ENCODE measurements at places on chromosomes 7 and 10.
A peak's percentile ranks its signal among the peaks of the same experiment; 100 is the strongest.

- no peak for DNase-seq
Measured at GRCh38 chr7:80369321-80369720, 142.5 kb downstream of the GNAT3 start.

- DNase-seq = no peak
Measured at GRCh38 chr7:36487756-36488336, 98.2 kb downstream of the ANLN start.

DNA sequence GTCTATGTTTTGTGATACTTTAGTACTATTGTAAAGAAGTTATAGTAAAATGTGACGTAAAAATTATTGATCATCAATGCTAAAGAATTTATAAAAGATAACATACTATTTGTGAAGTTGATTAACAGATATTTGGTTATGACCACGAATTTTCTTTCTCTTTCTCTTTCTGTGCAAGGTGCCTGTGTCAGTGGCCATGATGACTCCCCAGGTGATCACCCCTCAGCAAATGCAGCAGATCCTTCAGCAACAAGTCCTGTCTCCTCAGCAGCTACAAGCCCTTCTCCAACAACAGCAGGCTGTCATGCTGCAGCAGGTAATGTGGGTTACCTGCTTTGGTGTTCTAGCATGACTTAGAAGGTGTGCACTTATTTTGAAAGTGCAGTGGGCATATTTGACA is 213.7 kb downstream of the FOXP2 start:
- DNase-seq = no peak

- no peak for DNase-seq
Measured at GRCh38 chr10:97601268-97602215, 12.0 kb downstream of the C10orf62 start.

DNA sequence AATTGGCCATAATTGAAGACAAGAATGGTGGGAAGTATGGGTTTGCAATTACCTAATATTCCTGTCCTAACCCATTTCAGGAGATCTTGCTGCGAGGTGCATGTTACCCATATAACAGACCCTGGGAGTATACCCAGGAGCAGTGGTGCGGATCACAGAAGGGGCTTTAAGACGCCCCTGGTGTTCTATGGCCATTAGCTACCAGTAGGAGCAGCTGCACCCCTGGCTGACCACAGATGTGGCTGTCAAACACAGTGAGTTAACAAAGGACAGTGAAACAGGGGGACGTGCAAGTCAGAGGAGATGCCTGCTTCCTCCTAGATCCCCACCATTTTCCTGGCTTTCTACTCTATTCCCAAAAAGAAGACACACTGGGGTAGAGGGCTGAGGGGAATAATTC is 25.2 kb downstream of the AOC1 start:
- no peak for DNase-seq

GRCh38 chr10:4663162-4663992 is 162.6 kb upstream of the AKR1E2 start:
- no peak for DNase-seq

DNA sequence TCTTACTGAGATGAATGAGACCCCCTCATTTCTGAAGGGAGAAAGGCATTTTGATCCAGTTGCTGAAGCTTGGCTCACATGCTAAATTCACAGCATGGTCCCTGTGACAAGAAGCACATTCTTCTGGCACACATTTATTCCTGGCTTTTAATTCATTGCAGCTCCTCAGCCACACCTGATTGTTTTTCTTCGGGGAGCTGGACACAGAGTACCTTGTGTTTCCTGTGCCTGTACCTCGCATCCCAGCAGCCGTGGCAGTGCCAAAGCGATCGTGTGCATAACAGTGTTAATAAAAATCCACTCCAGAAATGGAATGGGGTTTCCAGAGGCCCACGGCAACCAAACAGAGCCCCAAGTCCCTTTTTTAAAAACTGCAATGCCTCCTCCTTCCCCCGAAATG is 615.3 kb upstream of the MGMT start:
- DNase-seq = no peak

DNA sequence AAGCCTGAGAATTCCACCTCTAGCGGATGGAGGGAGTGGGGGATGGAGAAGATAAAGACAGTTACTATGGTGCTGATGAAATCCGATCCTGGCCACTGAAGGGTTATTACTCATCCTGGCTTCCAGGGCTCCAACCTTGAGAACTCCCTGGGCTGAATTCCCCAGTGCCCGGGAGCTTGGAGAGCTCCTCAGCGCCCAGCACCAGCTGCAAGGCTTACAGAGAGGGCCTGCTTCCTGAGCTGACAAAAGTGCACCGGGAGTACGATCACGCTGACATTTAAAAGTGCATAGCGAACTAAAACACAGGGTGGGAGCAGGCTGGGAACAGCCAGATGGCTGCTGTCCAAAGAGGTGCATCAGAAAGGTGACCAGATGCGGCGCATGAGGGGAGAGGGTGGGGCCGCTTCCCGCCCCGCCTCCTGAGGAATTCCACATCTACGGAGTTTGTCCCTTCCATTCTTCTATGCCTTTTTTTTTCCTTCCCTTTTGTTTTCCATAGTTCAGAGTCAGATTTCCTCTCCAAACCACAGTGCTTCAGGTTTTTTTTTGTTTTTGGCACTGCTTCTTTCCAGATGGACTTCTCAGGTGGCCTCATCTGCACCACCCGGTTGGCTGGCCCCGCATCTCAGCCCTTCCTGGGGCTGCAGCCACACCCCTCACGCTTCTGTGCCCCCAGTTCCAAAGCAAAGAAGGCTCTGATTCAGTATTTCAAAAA is 62.4 kb upstream of the MKRN1 start:
- peak; percentile 47 for DNase-seq

GRCh38 chr10:6059506-6059905 is 2.7 kb downstream of the IL2RA start:
- DNase-seq = no peak

GRCh38 chr10:64036321-64036930 is 515.2 kb downstream of the REEP3 start:
- no peak for DNase-seq

- no peak for DNase-seq
Measured at GRCh38 chr10:53403688-53404087, 631.1 kb upstream of the MBL2 start.

- DNase-seq = no peak
Measured at GRCh38 chr7:48782511-48782910, 141.8 kb upstream of the CDC14C start.

GRCh38 chr7:47596502-47597202 is 14.7 kb upstream of the TNS3 start:
- DNase-seq = no peak

- DNase-seq = no peak
Measured at GRCh38 chr7:155754165-155754564, 58.1 kb downstream of the SHH start.

DNA sequence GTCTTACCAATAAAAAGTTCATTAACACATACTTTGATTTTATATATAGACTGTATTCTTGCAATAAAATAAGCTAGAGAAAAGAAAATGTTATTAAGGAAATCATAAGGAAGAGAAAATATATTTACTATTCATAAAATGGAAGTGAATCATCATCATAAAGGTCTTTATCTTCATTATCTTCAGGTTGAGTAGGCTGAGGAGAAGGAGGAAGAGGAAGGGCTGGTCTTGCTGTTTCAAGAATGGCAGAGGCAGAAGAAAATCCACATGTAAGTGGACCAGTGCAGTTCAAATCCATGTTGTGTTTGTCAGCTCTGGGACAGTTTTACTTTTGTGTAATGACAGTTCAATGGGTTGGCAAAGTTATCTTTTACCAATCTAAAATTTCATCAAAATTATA is 609.1 kb upstream of the ANKRD30A start:
- DNase-seq = no peak

DNA sequence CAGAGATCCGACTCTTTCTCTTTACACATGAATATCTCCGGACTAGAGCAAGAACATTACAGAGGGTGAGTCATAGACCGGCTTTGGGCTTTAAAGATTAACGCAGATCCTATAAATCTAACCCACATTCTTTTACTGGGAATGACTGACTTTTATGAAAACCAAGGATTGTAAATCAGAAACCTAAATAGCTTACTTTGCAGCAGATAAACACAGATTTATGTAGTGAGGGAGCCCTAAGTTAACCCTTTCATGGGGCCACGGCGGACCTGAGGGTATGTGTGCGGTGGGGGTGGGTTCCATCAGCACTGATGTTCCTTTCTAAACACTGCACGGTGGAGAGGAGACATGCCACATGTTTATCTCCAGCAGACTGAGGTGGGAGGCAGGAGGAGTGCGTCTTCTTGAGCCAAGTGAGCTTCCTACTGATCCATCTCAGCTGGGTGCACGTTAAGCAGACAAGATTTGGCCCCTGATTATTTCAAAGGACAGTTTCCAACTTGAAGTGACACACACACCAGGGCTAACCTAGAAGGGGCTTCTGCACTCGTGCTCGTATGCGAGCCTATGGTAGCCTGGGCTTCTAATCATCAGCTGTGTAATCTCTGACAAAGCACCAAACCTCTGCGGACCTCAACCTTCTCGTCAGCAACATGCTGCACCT is 127.6 kb downstream of the WDR11 start:
- DNase-seq = peak; percentile 53

DNA sequence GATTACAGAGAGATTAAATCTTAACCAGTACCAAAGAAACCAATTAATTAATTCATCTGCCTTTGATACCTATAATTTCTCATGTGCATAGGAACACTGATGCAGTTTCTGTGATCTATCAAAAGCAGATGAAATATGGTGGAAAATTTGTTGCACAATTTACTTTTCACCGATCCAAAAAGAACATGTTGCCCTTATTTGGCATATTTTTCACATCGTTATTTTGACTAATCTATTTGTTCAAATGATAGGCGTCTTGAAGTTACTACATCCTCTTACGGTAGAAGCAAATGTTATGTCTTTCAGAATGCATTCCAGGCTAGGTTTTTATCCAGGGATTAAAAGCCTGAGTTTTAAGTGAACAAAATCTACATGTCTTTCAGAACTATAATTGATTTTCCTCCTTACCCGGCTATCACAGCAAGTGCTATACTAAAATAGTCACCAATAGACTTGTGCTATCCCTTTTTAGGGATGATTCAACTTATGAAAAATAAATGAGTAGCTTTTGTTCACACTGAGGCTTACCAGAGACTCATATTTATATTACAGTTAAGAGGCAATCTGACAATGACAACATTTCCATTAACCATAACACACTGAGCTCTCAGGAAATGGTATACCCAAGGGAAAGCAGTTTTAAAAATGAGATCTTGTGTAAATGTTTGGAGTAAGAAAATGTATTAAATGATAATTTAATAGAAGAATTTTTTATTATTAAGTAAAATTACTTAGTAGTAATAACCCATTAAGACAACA is 16.8 kb upstream of the TES start:
- no peak for DNase-seq

DNA sequence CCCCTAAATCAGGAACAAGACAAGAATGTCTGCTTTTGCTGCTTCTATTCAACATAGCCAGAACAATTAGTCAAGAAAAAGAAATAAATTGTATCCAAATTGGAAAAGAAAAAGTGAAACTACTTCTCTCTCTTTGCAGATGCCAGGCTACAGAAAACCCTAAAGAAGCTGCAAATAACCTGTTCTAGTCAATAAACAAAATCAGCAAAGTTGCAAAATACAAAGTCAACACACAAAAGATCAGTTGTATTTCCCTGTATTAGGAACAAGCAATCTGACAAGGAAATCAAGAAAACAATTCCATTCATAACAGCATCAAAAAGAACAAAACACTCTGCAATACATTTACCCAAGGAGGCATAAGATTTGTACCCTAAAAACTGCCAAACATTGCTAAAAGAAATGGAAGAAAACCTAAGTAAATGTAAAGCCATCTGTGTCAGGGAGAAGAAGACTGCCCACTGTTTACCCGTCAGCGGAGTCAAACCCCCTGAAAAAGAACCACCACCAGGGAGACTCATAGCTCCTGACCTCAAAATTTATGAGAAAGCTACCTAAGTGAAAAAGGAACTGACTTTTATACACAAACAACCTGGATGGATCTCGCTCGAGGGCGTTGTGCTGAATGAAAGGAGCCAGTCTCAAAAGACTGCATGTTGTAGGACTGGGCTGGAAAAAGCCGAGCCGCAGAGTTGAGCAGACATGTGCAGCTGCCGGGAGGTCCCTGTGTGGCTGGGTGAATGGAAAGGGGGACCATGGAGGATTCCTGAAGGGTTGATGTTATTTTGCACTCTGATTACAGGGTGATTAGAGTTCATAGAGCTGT is 263.1 kb downstream of the MAD1L1 start:
- DNase-seq = no peak

DNA sequence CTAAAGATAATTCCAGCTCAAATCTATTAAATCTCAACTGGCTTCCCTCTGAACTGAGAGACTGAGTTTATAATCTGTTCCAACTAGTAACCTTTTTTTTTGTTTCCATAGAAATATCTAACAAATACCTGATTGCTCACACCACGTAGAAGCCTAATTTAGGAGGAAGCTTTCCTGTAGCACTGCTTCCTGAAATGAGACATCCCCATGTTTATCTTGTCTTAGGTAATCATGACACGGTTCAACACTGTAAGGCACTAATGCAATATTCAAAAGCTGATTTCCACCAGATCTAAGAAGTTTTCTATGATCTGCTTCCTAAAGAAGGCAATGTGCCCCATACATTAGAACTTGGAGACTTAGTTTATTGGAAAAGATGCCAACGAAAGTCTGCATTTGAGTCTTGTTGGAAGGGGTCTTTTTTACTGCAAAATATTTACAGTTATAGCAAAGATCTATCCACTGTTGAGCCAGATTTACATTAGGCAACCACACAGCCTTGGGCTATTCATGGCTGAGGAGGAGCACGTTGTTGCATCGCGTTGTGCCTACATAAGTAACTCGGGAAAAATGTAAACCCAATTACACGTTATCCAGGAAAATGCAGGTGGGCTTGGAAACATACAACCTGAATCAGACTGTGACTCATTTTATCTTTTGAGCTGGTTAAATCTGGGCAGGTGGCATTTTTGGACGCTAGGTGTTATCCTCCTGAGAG is 66.3 kb downstream of the VIPR2 start:
- DNase-seq = no peak

GRCh38 chr10:58335306-58336005 is 650 bp downstream of the UBE2D1 start:
- no peak for DNase-seq

DNA sequence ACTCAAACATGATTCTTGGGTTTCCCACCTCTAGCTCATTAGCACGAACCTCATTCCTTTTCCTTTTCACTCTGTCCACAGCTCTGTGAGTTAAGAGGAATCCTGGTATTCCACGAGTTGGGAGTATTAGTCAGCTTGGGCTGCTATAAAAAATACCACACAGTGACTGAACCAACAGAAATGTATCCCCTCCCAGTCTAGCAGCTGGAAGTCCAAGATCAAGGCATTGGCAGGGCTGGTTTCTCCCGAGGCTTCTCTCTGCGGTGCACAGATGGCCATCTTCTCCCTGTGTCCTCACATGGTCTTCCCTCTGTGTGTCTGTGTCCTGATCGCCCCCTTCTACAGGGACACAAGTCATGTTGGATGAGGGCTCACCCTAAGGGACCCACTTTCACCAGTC is 261.6 kb downstream of the TNS3 start:
- DNase-seq = no peak

GRCh38 chr10:46515793-46516192 is 40.7 kb downstream of the GPRIN2 start:
- DNase-seq = no peak

DNA sequence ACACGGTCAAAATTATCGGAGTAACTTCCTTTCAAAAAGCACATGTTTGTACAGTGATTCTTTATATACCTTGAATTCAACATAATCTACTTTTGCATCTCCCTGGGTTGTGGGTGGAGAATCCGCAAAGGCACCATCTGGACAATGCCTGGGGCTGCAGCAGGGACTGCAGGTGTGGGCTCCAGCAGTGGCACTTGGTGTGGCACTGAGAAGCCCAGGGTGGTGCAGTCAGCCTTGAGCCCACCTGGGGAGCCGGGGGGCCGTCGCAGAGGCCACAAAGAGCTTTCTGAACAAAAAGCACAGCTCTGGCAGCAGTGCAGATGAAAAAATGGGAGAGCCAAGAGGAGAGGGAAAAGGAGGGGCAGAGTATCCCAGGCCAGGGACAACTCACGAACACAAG is 22.2 kb downstream of the PARD3 start:
- no peak for DNase-seq
